ENCODE measurements at places on chromosomes 11 and 22.

GRCh38 chr11:125679397-125679796 is 1.2 kb downstream of the ACRV1 start:
- no peak for DNase-seq

- no peak for DNase-seq
Observed at GRCh38 chr22:24178502-24179440, 2.5 kb upstream of the SUSD2 start.

- no peak for DNase-seq
Observed at GRCh38 chr11:29485641-29486040, 531.2 kb downstream of the KCNA4 start.

DNA sequence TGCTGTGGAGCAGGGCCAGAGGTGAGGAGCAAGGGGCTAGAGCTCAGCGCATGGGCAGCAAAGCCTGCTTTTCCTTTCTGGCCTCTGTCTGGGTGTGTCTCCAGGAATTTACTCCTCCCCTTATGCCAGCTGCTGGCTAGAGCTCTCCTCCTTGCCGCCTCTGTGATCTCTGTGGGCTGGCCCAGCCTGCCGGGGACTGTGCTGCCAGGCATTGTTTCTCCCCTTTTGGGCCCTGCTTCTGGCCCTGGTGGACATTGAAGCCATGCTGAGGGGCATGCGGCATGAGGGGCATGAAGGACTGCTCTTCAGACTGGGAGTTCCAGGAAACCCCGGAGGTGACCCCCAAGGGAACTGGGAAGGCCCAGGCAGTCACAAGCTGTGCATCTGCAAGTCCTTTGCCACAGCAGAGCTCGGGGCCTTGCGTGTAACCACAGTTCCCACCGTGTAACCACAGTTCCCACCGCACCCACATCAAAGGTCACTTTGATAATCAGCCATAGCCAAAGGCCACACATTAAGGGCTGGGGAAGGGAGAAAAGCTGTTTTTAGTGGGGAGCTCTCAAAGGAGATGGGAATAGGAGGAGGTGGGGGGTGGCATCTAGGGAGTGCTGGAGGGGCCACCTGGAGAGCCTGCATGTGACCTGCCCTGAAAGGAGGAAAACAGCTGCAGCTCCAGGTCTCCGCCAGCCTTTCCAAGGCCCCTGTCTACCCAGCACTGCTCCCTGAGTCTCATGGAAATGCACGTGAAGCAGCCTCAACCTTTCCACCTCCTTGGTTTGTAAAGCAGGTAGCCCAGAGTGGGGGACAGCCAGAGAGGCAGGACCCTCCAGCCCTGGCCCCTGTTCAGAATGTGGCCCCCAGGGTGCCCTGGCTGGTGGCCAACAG is 62.3 kb downstream of the PPFIBP2 start:
- no peak for DNase-seq

GRCh38 chr11:44031549-44031948 is 16.2 kb upstream of the ACCSL start:
- DNase-seq: no peak

- DNase-seq: no peak
Observed at GRCh38 chr11:102421261-102421660, 31.3 kb downstream of the TMEM123 start.

- no peak for DNase-seq
Observed at GRCh38 chr11:19774817-19775580, 62.4 kb downstream of the NAV2 start.
